CD4-positive, alpha-beta T cell treated with Interleukin-15 for 1 hour (primary cell): ENCODE measurements at places on chromosomes 13 and 19.

GRCh38 chr13:60152114-60152513 lies 11.6 kb downstream of the DIAPH3 start:
- no peak for DNase-seq

- no peak for DNase-seq
These were observed 73.0 kb downstream of the ZNF100 start for GRCh38 chr19:21694171-21694906.

DNA sequence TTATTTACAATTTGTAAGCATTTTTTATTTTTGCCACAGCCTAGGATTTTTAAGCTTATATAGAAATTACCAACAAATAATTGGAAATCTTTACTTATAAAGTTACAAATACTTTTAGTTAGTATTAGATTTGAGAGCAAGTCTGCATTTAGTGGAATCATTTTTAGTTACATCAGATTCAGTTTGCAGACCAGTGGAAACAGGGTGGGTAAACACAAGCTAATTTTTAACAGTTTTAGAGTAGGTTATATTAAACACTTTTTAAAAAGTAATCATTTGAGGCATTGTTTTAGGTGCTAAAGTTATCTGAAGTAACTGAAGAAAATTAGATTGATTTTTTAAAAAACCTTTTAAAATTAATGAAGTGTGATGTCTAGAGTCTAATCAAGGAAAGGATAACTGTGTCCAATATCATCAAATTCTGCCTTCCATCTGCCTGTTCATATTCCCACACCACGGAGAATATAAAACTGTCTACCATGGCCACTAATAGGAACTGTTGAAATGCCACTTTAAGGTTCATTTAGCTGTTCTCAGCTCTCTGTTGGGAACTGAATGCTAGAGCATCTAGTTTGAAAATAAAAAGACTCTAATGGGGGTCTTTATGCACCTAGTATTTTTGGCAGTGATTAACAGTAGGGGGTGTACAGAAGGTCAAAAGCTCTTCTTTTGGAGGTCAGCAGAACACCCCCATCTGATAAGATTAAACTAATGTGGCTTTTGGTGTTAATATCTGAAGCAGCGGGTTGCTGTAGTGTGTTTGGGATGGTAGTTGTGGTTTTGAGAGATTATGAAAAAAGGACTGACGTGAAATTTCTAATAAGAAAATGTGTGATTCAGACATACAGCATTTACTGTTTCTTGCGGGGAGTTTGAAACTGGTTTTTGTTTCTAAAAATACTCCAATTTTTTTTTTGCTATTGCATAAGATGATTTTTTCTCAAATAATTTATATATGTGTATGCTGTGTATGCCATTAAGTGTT lies 66.5 kb downstream of the NDFIP2 start:
- DNase-seq, result no peak

GRCh38 chr19:57813919-57814504 lies 701 bp downstream of the ZNF552 start:
- DNase-seq, result no peak

GRCh38 chr13:98976941-98977340 lies 923 bp downstream of the DOCK9 start:
- no peak for DNase-seq

DNA sequence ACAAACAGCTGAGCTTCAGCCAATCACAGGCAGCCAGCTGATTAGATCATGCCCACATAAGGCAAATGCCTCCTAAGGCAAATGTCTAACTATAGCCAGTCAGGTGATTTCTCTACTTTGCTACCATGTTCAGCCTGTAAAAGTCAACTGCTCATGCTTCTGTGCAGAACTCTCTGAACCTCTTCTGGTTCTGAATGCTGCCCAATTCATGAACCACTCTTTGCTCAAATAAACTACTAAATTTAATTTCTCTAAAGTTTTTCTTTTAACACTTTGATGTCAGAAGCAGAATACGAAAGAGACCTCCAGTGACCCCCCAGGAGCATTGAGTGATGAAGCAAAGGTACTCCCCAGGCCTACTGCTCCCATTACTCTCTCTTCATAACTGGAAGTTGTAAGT lies 240.7 kb upstream of the IPO5 start:
- no peak for DNase-seq

GRCh38 chr19:916645-917322 lies 349 bp upstream of the KISS1R start:
- no peak for DNase-seq

DNA sequence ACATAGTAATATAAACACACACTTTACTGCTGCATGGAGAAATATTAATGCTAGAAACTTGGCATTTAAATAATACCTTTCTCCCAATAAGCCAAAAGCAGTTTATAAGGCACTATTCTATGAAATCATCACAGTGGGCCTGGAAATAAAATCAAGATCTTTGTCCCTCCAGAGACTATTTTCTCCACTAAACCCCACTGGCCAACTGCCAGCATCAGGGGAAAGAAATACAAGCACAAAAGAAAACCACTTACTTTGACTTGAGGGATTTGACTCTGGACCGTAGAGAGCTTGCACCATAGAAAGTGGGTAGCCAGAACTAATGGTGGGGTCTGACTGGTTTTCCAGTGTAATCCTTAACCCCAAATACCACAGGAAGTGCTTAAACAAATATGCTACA lies 71.9 kb downstream of the DCLK1 start:
- no peak for DNase-seq

- DNase-seq, result no peak
These were observed 16.2 kb downstream of the PLPP2 start for GRCh38 chr19:275000-275399.

GRCh38 chr13:27635266-27635665 lies 13.6 kb downstream of the POLR1D start:
- DNase-seq, result no peak

- peak; percentile 59 for DNase-seq
These were observed at the start of gene UBE2M for GRCh38 chr19:58558066-58558622. Gene UBE2M (minus strand): TSS chr19:58558611. CDS start chr19:58558381, 230 bp downstream.

- DNase-seq, result no peak
These were observed 180.4 kb downstream of the LIG4 start for GRCh38 chr13:108034909-108035410.

- peak; percentile 36 for DNase-seq
These were observed 425.7 kb downstream of the KLF12 start for GRCh38 chr13:73708393-73708985.

GRCh38 chr13:36837354-36838092 lies 18.5 kb downstream of the RFXAP start:
- DNase-seq, result no peak

DNA sequence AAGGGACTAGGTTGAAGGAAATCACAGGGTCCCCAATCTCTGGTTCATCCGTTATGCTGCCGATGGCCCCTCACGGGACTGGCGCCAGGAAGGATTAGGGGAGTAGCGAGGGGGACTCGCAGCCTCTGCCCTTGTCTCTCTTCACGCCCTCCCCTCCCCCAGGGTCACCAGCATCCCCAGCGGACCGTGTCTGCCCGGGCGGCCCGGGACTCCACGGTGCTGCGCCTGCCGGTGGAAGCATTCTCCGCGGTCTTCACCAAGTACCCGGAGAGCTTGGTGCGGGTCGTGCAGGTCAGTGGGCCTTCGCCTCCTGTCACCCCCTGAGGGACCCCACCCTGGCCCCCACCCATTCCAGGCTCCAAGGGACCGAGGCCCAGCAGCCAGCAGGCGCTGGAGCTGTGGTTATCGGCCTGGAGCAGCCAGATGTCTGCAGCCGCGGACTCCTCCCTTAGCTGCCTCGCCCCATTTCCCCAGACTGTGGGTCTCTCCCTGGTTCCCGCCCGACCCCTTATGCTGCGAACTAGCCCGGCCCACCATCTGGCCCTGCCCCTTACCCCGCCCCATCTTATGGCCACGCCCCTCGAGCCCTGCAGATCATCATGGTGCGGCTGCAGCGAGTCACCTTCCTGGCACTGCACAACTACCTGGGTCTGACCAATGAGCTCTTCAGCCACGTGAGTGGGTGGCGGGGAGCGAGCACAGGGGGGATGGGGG lies 5.4 kb downstream of the PNPLA6 start:
- DNase-seq, result no peak

DNA sequence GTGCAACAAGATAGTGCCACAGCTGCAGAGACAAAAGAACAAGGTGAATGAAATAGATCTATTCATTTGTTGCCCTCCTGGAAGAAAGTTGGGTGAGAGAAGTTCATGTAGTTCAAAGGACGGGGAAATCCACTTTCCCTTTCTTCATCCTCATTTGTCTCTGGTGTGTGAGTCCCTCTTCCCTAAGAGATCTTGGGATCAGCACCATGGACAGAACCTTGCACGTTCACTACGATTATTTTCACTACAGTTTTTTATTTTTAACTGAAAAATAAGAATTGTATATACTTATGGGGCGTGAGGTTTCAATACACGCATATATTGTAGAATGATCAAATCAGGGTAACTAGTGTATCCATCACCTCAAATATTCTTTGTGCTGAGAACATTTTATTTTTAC lies 29.2 kb downstream of the NLRP5 start:
- DNase-seq, result no peak
